ENCODE measurements at places on chromosomes 4 and X. TPM values are rescaled to one million over a fixed set of nuclear protein-coding genes. Genes with fewer than 3 reads are reported as not detected.

DNA sequence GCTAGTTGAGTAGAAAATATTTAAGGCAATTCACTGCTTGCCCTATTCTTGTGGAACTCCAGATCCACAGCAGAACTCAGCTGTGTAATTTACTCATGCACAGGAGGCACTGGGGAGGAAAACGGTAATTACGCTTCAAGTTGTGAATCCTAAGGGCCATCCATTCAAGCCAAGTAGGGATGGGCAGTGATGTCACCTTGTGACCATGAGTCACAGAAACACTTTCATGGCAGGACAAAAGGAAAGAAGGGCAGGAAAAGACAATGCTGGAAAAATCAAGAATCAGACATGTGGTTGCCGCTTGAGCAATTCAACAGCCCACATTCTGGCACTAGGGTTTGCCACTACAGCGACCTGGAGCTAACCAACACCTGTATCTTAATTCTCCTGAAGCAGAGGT, 1.4 kb downstream of the PAQR3 start:
- DNase-seq = no peak

DNA sequence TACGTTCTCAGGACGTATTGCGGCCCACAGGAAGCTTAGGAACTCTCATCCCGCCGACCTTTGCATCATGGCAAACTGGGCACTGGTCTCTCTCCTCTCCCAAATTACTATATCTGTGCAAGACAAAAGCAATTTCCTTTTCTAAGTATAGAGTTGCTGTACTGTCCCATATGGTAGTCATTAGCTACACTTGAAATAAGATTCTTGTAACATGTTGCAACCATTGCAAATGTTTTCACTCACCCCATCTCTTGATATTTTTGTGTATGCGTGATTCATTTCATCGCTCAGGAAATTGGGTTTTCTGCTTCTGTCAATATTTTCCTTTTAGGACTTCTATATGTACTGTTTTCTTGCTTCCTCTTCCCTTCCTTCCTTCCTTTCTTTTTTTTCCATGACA, 15.7 kb downstream of the ARMCX6 start:
- DNase-seq = no peak

RNF175 gene
- 9.8 TPM for polyA plus RNA-seq

ARHGAP36 gene
- polyA plus RNA-seq = 0.30 TPM
